RPMI8226 (cell line): ENCODE measurements at places on chromosomes 4 and X.

DNA sequence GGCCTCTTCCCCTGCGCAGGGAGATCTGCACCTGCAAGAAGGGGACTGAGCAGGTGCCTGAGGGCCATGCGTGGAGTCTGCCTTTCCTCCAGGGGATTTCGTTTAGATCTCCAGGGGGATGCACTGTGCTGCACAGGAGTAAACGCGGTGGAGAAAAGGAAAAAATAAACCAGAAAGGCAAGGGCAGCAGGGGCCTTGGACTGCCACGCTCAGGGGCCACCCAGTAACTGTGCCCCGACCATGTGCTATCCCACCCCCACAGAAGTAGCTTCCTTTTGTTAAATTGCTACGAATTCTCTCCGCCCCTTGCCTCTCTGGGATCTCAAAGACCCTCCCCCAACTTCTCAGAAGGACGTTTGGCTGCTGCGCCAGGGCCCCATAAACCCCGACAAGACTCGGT, 17.2 kb upstream of the HMX1 start:
- DNase-seq = no peak

GRCh38 chrX:53715346-53715924, 28.9 kb upstream of the HUWE1 start:
- DNase-seq = no peak

DNA sequence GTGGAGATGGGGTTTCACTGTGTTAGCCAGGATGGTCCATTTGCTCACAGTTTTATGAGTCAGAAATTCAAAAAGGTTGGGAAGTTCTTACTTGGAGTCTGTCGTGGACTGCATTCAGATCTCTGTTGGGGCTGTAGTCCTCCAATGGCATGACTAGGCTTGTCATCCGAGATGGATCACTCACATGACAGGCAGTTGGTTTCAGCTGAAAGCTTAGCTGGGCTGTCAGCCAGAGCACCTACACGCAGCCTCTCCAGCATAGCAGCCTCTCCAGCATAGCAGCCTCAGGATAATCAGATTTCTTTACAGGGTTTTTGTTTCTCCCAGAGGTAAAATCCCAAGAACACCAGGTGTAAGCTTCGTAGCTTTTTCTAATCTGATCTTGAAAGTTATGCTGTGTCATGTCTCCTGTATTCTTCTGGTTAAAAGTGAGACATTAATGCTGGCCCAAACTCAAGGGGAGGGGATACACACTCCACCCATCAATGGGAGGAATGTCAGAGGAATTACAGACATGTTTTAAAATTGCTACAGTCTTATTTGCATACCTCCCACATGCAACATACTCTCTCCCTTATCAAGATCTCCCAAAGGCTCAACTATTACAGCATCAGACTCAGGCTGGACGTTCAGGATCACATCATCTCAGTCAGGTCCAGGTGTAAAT, 31.6 kb upstream of the SOD3 start:
- DNase-seq = no peak

DNA sequence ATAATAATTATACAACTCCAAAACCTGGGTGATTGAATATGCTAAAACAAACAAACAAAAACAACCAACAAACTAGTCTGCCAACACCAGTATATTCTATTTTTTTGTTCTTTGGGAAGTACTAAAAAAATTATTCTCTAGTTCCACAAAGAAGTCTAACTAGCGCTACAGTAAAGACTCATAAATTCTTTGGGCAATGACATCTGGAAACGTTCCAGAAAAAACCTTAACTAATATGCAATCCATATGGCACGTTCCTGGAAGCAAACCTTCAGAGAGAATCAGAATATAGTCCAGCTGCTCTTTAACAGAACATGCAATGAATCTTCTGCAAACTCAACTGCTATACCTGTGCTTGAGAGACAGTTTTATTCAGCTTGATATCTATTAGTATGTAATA, 500.1 kb downstream of the TRAM1L1 start:
- no peak for DNase-seq

DNA sequence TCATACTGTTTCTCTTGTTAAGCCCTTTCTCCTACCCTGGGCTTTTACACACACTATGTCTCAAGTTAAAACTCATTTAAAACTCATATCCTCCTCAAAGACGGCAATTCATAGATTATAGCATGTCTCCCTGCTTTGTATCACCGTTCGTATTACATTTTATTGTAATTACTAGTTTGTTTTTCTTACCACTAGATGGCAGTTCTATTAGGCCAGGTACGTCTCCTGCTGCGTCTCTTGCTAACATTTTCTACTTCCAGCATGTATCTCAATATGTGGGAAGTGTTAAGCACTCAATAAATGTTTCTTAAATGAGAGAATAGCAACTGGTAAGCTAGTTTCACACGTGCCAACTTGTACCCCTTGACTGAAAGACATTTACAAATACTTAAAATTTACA, 450.3 kb upstream of the PCDH7 start:
- DNase-seq = peak; percentile 2

GRCh38 chrX:12138361-12139313, at the start of gene FRMPD4:
Gene FRMPD4 (plus strand): TSS chrX:12138473. CDS start chrX:12138972, 499 bp downstream.
- DNase-seq = no peak

GRCh38 chr4:41185614-41186592, 28.4 kb downstream of the APBB2 start:
- no peak for DNase-seq

DNA sequence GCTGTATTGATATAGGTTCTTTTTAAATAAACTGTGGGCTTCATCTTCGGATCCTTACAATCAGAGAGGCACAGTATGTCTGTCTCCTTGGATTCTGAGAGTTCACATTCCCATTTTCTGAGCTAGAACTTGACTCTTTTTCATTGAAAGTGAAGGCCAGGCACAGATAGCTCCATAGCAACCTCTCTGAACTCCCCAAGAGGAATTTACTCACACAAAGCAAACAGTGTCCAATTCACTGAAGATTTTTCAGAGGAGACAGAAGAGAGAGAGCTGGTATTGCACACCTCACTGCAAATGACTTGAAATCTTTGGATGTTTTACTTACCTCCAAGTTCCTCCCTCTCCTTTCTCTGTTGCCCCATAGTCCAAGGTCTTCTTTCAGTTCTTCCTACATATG, 130.9 kb upstream of the CASK start:
- DNase-seq = no peak

- DNase-seq = no peak
Measured at GRCh38 chr4:111020961-111021360, 398.1 kb upstream of the PITX2 start.
